ENCODE measurements at places on chromosomes 16 and 17.

DNA sequence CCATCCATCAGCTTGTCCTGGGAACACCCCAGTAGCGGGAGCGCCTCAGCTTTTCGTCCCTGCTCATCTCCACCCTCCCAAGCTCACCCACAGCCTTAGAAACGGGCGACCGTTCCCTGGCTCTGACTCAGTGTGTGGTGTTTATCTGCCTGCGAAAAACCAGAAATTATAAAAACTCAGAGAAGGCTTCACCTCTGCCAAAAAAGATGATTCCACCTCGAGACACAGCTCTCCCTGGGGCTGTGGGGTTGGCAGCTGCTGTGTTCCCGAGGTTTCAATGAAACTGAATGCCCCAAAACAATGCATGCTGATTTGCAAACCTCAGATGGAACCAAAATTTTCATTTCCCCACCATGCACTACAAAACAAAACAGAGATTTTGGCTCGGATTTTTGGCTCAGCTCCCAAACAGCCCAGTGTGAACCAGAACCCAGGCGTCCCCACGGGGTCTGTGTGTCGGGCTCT, 62.4 kb upstream of the MED9 start:
- DNase-seq, result no peak

DNA sequence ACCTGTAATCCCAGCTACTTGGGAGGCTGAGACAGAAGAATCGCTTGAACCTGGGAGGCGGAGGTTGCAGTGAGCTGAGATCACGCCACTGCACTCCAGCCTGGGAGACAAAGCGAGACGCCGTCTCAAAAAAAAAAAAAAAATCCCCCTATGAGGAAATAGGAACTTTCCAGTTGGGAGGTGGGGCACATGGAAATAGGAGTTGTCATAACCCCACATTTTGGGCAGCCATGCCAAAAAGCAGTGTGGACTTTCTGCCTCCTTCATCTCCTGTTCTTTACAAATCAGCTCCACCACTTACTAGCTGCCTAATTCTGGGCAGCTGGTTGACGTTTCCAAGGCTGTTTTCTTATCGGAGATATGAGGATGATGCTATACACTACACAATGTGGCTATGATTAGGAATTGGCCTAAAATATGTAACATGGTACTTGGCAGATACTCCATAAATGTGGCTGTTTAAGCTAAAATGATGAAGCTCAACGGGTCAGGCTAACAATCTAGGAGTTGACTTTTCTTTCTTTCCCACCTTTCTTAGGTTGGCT, 21.5 kb upstream of the CCL5 start:
- no peak for DNase-seq

DNA sequence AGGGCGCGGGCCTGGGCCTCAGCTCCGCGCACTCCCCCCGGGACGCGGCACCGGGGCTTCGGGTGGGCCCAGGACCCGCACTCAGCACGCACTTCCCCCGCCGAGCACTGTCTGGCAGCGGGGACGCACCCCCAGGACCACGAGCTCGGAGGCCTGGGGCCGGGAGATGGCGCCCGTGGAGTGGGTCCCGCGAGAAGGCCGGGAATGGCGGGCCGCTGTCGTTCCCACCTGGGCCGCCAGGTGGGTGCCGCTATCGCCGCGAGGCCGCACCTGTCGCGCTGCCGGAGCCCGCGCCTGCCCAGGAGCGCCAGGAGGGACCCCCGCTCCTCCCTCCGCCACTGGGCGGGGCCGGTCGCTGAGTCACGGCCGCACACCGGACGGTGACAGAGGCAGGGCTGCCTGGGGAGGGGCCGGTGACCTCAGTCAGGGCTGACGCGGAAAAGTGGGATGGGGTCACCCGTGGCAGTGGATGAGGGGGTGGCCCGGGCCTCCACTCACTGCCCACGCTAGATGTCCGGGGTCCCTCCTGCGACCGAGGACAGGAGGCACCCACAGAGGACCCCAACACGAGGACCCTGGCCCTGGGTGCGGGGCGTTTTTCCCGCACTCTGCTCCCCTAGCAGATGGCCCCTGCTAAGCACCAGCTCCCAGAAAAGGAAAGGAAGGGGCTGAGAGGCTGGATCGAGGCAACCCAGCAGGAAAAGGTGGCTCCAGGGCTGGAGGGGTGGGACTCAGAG, 6.9 kb upstream of the ACTG1 start:
- DNase-seq, result peak; percentile 46

DNA sequence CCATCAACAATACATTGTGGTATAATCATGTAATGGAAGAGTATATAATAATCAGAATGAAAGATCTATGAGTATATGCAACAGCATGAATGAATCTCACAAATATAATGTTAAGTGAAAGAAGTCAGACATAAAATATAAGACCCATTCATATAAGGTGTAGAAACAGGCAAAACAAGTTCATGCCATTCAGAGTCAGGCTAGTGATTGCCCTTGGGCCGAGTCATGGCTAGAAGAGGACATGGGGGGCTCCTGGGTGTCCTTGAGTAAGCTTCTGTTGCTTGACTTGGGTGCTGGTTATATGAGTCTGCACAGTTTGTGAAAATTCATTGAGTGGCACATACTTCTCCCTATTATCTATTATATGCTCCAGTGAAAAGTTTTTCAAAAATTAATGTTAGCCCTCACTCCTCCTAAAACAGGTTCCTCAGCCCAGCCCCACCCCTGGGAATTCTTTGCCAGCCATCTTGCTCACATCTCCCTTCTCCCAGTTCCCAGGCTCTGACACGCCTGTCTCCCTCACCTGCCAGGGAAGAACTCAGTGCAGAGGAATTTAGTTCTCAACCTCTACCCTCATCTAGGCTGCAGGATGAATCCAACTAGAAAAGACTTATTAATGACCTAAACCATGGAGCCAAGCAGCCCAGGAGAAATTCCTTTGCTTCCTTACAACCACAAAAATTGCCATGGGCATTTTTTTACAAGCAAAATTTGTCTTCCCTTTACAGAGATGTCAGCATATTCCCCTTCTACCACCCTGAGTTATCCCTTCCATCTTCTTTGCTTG, 52.4 kb upstream of the NFAT5 start:
- peak; percentile 51 for DNase-seq

DNA sequence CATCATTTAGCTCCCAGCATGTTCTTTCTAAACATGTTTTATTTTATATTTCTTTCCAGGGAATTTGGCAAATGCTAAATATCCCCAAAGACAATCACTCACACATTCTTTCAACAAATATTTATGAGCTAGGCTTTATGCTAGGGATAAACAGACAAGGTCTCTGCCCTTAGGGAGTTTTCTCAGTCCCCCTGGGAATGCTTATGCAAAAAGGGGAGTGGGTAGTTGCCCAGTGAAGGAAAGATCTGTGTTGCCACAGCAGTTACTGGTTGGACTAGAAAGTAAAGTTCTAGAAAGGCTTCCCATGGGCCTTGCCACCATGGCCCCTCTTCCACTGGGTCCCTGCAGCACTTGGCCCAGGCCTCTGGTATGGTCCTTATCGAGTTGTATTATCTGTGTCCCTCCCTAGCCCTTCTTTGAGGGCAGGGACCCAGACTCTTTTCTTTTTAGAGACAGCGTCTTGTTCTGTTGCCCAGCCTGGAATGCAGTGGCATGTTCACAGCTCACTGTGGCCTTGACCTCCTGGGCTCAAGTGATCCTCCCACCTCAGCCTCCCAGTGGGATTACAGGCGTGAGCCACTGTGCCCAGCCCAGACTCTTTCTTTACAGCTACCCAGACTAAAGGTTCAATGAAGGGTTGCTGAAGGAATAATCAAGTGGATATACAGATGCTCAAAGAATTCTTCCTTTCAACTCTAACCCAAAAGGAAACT, 78.0 kb downstream of the YPEL2 start:
- no peak for DNase-seq

GRCh38 chr17:44917456-44917855, 2.2 kb upstream of the GFAP start:
- DNase-seq, result no peak

DNA sequence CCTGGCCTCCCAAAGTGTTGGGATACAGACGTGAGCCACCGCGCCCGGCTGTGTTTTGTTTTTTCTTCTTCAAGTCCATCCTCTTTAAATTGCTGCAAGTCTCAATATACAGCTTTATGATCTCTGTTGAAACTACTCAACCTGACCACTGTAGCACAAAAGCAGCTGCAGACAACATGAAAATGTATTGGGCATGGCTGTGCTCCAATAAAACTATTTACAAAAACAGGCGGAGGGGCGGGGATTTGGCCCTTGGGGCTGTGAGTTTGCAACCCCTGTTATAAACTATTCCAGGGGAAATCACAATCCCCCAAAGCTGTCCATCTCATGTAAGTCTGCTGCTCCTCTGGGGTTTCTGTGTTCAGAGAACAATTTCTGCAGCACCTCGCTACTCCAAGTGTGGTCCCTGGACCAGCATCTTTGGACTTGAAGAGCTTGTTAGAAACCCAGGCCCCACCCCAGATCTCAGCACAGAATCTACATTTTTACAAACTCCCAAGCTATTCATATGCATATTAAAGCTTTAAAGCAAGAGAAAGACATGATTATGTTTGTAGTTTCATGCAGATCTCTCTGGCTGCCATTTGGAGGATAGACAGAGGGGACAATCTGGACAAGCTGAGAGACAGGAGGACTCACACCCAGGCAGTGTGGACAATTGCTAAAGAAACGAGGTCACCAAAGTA, 33.6 kb downstream of the TEKT5 start:
- DNase-seq, result no peak

DNA sequence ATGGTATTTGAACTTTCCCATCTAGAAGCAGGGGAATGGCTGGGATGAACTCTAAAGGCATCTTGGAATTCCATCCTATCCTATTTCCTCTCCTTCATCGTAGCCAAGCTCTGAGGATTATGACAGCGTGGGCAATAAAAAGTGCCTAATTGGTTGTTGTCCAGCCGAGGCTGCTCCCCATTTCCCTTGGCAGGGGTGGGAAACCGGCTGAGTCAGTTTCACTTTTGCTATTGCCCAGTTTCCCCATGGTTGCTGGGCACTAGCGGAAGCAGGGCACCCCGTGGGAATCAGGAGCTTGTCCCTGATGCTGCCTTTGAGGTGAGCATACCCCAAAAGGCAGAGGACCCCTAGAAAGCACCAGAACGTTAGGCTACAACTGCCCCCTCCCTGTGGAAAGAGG, 13.8 kb upstream of the SP2 start:
- peak; percentile 63 for DNase-seq

DNA sequence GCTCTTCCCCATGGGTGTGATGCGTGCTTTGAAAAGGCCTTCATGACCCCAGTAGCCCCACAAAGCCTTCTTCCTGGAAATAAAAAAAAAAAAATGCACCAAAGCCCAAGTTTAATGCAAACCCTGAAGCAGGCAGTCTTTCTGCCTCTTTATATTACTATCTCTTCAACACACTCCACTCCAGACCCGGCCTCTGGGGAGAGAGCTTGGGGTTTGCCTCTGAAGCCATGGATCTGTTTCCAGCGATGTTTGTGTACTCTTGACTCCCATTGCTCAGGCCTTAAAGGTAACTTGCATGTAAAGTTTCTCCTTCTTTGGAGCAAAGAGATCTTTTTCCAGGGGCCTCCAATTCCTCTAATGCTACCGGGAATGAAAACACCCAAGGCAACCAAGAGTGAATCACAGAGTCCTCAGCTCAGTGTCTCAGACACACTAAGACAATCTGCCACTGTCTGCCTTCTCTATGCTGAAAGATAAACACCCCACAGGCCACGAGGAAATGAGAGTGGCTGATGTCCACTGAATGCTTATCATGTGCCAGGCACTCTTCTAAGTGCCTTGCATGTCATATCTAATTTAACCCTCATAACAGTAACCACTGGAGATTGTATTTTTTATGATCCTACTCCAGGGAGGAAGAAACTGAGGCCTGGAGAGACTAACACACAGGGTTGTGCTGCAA, 56.4 kb upstream of the AKTIP start:
- DNase-seq, result no peak

GRCh38 chr17:49209061-49209571, 1.3 kb downstream of the GNGT2 start:
- no peak for DNase-seq

- no peak for DNase-seq
Measured at GRCh38 chr17:77354670-77355455, 214.1 kb downstream of the SEC14L1 start.

DNA sequence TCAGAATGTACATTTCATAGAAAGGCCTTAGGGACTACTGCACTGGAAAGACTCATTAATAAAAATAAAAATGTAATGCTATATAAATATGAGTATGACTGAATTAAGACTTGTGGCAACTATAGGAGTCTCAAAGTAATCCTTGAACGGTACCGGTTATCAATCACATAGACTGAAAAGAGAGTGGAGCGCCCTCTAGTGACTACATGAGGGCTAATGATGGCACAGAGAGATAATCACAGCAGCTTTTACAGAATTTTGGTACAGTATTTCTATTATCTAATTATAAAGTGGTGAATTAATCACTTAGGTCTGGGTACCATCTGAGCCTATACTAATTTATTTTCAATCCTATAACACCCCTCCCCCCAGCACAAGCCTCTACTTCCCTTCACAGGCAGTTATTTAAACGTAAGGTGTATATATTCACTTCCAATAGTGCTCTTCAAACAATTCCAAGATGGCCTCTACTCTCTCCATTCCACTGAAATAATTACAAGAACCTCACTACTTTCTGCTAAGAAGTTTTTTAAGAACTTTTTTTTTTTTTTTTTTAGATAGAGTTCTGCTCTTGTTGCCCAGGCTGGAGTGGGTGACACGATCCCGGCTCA, 40.7 kb upstream of the ANKFY1 start:
- peak; percentile 57 for DNase-seq

DNA sequence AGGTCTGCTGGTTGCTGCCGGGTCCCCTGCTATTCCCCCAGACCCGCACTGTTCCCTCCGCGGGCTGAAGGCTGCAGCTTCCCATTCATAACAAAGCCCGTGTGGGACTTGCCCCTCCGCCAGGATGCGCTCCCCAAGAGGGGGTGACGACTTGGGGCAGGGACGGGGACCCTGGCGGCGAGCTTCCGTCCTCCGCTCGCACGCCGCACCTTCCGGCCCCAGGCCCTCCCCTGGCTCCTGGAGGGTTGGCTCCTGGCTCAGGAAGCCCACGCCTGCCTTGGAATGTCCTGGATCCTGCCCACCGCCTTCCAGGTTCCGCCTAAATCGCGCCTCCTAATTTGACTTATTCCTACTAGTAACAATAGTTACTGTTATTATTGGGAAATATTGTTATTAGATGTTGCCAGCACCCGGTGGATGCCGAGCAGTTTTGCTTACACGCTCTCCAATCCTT, 1.1 kb upstream of the TFAP4 start:
- DNase-seq, result peak; percentile 75

DNA sequence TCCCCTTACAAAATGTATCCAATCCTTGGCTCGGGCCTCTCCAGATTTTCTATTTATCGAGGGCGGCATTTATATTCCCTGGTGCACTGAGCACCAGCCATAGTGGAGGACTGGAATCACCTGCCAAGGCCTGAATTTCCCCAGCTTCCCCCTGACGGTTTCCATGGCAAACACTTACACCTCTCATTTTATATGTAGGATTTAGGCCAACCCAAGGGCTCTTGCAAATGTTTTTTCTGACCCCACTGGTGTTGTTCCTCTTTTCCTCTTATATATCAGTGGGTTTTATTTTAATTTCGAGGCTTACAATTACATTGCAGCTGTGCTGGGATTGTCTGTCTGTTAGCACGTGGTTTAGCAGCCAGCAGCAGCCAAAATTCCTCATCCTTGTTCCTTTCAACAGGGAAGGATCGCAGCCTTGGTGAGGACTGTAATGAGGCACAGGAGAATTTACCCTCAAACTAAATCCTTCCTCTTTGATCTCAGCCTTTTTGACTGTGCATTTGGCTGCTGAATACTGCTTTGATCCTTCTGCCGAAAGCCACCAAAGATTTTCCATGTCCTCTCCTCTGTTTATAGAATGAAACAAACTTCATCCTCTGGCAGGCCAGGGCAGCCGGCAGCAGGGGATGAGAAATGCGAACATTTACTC, 26.5 kb upstream of the CES5A start:
- no peak for DNase-seq
